MG63 (cell line): ENCODE measurements at places on chromosomes 2 and 18.
A peak's percentile ranks its signal among the peaks of the same experiment; 100 is the strongest.

DNA sequence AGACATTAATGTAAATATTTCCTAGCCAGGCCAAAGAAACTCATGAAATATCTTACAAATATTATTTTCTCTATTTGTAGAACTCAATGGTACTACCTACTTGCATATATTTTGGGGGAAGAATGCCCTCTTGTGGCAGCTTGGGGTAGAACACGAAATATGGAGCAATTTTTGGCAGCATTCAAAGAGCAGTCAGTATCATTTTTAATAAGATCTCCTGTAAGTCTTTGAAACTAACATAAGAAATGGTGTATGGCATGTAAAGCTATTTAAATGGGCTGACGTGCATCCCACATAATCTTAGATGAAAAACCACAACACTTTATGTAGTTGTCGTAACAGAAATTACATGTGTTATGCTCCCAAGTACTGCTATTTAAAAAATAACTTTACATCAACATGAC is 62.3 kb upstream of the CCDC195 start:
- DNase-seq, result peak; percentile 27

DNA sequence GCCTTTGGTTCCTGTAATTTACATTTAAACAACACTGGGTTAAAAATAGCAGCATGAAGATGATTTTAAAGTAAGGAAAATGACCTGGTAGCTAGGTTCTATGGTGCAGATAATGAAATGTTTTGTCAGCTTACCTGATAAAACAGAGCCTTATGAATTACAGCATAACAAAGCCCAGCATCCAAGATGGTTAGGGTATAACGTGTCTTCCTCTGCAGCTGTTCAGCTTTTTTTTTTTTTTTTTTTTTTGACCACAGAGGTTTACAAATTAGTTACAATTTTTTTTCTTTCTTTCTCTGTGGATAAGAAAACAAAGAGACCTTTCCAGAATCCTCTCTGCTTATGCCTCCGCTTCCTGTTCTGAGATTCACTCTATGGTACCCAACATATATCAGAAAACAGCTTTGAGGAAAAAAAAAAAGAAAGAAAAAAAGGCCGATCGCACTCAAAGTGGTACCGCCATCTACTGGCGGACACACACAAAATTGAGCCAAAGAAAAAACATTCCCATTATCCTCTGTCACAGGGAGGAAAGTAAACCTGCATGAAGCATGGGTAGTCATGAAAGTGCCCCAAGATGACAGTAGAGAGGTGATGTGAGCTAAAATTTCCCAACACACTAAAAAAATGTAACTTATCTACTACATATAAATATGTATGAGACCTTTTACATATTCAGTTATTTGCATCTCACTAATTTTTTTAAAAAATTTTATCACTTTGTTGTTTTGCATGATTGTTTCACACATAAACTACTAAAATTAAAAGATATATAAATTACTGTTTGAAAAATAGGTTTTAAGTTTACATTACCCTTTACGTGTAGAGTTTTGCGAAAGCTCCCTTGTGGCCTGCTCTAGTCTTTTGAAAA is at the start of gene SCN3A:
TSS of gene SCN3A (minus strand) at position 362 of the 871 bp plus-strand sequence. CDS start 27,656 bp downstream, outside the sequence.
- DNase-seq, result peak; percentile 41

GRCh38 chr2:227655454-227655853 is 11.2 kb upstream of the SCYGR5 start:
- peak; percentile 60 for DNase-seq

DNA sequence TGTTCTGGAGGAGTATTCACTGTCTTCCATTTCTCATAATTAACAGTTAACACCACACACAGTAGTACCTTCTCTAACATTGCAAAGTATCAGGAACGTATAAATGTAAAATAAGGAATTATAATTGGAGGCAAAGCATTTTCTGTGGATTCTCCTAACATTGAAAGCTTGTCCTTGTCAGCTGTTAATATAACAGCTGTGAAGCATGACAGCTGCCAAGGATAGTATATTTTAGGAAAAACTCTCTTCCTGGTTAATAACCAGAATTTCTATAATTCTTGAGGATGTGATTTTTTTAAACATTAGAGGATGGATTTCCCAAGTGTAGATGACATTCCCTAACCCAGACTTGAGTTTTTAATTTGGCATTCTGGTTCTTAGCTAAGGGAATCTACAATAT is 110.3 kb downstream of the EPC2 start:
- no peak for DNase-seq

GRCh38 chr2:16374671-16375070 is 291.0 kb downstream of the CYRIA start:
- no peak for DNase-seq
